ENCODE measurements at places on chromosomes 5 and 9. TPM values are rescaled to one million over a fixed set of nuclear protein-coding genes. Genes with fewer than 3 reads are reported as not detected.

Gene LMNB1
- total RNA-seq = 149 TPM

Gene SHISAL2B
- total RNA-seq = 0.51 TPM

Gene ASS1
- 7.7 TPM for total RNA-seq

Gene OR1Q1
- total RNA-seq = not detected

Gene C9
- not detected for total RNA-seq

Gene MLANA
- not detected for total RNA-seq
